Activated naive CD8-positive, alpha-beta T cell treated with anti-CD3 and anti-CD28 coated beads for 36 hours (primary cell): ENCODE measurements at places on chromosomes 6 and 20. TPM values are rescaled to one million over a fixed set of nuclear protein-coding genes. Genes with fewer than 3 reads are reported as not detected.

DNA sequence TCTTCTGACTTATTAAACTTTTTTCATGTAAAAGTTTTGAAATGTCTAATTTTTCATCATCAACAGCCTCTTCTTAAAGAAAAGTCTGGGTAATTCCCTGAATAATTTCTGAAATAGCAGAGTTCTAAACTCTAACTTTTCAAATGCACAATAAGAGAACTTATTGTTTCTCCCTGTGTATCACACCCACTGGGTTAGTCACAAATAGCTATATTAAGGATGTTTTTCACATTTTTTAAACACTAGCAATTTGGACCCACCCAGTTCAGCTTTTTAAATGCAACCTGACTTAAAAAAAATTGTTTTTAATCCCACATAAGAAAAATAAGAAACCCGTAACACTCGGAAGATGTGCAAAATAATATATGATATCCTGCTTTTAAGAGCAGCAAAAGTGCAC, 61.4 kb upstream of the UTRN start:
- DNase-seq: no peak

RHAG gene
- not detected for total RNA-seq

- no peak for DNase-seq
Observed at GRCh38 chr6:20631549-20631924, 97.3 kb downstream of the CDKAL1 start.

- no peak for DNase-seq
Observed at GRCh38 chr6:100210137-100211117, 216.4 kb upstream of the MCHR2 start.

RWDD2A gene
- total RNA-seq: 1.2 TPM

HLA-DQA2 gene
- total RNA-seq: 0.46 TPM

GJA1 gene
- total RNA-seq: 0.06 TPM
